ENCODE measurements at places on chromosomes 7 and 10.

- no peak for DNase-seq
These were observed 97.9 kb downstream of the PTEN start for GRCh38 chr10:87961314-87961713.

- peak; percentile 41 for DNase-seq
These were observed 299.4 kb downstream of the PTEN start for GRCh38 chr10:88162852-88163251.

GRCh38 chr10:3548076-3548475 is 236.9 kb downstream of the KLF6 start:
- DNase-seq = no peak

- no peak for DNase-seq
These were observed 152.5 kb downstream of the PPP1R9A start for GRCh38 chr7:95059842-95060313.

GRCh38 chr7:99325592-99326407 is at the start of gene ARPC1A:
Gene ARPC1A, plus strand, starts transcription at chr7:99325898. Its CDS starts 7,456 bp downstream, at chr7:99333354.
- DNase-seq = peak; percentile 99

DNA sequence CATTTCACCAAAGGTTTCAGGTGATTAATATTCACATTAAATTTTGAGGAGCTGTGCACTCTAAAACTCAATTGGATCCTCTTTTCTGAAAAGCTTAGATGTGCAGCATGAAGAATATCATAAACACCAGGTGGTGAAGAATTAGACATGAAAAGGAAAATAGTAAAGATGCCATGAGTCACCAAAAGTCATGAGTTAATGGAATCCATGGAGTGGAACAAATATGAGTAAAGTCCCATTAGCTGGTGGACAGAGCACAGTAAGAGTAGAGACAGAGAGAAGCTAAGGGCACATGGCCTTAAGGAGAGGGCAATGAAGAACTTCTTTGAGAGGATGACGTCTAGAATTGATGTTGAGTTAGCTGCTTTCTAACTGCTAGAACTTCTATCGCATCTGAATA is 271.6 kb downstream of the CSTF2T start:
- DNase-seq = no peak

DNA sequence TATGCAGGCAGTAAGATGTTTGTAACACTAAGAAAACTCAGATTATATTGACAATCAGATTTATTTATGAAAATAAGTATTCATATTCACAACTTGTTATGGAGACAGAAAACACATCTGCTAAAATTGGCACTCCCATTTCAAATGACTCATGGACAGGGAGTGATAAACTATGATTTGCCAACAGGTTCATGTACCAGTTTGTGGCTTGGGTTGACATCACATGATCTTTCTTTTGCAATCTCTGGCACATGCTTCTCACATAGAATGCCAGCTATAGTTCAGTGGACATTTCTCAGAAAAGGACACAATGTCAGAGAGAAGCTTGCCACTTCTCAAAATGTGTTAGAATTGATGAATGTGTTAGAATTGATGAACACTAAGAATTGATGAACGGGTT is 663.2 kb upstream of the ANKRD30A start:
- no peak for DNase-seq

GRCh38 chr10:60426425-60426824 is 36.8 kb upstream of the ANK3 start:
- DNase-seq = no peak

DNA sequence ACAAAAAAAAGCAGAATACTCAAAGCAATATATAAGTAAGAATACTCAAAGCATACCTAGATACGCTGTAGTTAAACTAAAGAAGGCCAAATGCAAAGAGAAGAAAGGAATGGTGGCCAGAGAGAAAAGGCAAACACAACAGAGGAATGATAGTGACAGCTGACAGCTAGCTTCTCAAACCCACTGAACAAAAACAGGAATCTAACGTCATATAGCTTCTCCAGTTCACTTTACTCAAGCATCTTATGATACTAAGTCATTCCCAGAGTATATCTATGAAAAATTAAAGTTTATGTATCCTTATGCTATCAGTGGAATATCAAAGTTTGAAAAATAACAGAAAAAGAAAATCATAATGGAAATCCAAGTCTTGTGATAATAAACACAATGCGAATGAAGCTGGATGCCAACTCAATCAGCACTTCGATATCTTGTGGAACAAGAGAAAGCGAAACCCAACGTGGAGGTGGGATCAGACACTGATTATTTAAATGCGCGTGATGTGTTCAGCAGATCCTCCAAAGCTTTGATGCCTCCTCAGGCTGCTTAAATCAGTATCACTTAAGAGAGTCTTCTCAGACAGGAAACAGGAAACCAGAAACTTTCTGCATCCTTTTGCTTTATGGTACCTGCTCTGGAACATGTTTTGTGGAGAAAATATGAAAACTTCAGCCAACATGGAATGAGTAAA is 102.8 kb downstream of the PIP4K2A start:
- peak; percentile 40 for DNase-seq

GRCh38 chr7:24898691-24899090 is 81.3 kb downstream of the OSBPL3 start:
- peak; percentile 63 for DNase-seq

- no peak for DNase-seq
These were observed 135.9 kb upstream of the ASAH2 start for GRCh38 chr10:50387007-50387731.

- no peak for DNase-seq
These were observed 259.7 kb downstream of the CALN1 start for GRCh38 chr7:72152161-72153131.

DNA sequence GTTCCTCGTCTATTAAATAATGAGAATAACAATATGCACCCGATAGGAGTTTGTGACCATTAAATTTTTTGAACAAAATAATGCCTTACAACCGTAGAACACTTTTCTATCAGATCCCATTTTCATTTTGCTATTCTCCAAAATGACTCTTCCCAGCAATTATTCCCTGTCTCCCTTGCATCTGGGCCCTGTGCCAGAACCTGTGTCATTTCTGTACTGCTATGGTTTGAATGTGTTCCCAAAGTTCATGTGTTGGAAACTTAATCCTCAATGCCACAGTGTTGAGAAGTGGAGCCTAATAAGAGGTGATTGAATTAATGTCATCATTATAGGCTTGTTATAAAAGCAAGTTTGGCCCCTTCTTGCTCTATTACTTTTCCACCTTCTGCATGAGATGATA is 33.2 kb upstream of the SMNDC1 start:
- no peak for DNase-seq

GRCh38 chr10:14751014-14751896 is 23.4 kb downstream of the FAM107B start:
- DNase-seq = no peak

GRCh38 chr10:4022473-4022872 is 237.5 kb upstream of the KLF6 start:
- DNase-seq = no peak

DNA sequence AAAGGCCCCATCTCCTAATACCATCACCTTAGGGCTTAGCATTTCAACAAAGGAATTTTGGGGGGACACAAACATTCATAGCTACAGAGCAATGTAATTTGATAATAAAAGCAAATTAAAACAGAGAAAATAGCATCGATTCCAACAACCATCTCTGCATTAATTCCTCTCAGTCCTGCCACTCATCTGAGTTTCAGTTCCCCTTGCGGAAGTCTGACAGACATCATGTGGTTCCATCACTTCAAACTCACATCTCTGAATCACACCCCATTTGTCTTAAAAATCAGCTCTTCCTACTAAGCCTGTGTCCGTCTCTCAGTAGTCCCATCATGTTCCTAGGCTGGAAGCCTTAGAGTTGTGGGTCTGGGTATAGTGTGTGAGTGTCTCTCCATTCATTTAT is 3.6 kb downstream of the ADCK2 start:
- peak; percentile 76 for DNase-seq

- no peak for DNase-seq
These were observed 246.1 kb upstream of the PLXDC2 start for GRCh38 chr10:19570120-19570519.

DNA sequence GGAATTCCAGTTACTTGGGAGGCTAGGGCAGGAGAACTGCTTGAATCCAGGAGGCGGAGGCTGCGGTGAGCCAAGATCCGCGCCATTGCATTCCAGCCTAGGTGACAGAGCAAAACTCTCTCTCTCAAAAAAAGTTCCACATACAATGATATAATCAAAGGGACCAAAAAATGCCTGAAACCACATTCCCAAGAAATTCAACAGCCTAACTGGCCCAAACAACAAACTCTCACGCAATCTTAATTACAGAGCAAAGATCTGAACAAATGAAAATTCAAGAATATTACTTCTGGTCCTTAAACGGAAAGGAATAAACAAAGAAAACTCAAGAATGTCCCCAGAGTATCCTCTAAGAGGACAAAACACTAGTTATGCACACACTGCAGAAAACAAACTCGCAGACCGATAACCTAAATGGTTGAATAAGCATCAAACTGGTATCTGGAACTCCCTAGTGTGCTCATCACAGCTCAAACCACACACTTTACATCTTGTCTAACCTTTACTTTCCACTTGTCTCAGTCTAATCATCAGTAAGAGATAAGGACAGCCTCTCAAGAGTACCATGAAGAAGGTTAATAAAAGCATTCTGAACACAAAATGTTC is 3.7 kb downstream of the OGA start:
- DNase-seq = peak; percentile 68

DNA sequence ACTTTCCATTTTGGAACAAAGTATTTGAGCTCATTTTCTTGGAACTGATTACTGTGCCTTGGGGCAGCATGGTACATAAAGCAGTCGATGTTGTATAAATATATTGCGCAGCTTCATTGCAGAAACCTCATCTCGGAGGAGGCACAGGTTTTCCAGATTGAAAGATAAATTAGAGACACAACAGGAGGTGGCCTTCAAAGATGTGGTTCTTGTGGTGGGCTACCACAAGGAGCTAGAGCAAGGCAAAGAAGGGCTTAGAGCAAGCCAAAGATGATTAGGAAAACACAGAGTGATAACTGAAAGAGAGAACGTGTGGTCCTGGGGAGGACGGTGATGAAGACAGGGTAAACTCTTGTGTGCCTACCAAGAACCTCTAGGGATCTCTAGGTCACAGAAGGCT is 169.1 kb upstream of the TNS3 start:
- DNase-seq = no peak

DNA sequence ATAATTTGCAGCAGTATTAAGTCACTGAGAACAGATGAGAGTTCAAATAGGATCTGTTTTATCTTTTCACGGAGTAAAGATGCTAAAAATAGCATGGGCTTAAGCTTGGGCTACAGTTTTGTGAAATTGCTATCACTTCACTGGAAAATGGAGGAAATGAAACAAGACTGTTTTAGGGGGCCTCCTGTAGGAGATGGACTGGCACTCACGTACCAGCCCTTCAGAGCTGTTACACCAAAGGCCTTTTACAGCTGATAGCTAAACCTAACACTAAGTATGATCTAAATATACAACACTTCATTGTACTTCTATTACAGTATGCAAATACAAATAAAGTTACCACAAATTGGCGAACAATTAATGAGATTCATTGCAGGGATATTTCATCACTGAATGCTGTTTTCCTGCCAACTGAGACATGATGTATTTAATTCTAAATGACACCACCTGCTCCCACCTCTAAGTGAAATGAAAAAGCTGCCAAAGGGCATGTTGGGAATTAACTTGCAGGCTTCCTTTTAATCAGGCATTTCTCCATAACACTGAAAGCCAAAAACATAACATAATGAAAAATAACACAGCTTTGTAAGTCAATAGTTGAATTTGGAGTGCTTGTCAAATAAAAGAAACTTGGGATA is 304.5 kb upstream of the LRRN3 start:
- no peak for DNase-seq

DNA sequence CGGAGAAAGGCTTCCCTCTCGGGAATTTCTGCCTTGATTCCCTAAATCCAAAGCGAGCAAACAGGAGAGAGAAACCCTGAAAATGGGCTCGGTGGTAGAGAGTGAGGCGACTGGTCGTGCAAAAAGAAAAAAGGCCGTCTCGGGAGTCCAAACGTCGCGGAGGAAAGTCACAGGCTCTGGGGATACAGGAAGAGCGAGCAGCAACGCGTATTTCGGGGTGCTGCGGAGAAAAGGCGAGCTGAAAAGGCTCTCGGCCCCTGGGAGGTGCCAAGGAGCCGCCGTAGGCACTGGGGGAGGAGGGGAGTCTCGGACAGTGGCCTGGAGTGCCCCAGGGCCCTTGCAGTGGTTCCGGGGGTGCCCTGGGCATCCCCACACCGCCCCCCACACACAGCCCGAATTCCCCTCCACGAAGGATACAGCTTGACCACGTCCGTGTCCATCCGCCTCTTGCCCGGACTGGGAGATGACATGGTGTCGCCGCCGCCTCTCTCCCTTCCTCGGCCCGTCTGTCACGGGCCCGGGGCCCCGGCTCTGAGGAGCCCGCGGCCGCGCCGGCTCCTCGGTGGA is 591 bp downstream of the UBE2H start:
- no peak for DNase-seq

DNA sequence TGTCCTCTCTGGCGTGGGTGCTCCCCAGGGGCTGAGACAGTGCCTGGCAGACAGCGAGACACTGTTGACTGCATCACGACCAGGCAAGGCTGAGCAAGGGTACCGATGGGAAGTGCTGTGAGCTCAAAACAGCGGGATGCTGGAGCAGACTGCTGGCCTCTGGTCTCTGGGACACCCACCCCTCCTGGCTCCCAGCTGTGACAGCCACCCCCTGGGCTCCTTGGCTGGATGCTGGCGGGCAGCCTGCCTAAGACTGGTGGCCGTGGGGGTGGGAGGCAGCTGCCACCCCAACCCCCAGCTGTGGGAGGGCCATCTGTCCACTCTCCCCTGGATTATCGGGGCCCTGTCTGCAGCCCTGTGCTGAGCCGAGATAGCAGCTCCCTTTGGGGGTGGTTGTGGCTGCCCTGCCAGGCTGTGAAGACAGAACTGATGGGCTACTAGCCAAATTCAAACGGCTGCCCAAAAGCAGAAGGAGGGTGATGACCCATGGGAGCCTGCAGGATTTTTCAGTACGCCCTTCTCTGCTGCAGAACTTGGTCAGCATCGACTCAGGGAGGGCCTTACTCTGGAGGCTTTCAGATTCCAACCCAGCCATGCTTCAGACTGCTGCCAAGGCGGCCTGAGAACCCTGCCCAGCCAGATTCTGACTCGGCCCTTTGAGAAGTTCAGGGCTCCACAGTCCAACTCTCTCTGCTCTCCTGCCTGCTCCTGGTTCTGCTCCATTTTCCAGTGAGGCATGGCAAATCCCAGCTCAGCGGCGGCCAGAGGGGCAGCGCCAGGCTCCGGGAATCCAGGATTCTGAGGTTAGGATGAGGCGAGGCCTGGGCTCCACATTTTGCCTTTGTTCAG is 125.3 kb downstream of the NEURL1 start:
- DNase-seq = no peak

DNA sequence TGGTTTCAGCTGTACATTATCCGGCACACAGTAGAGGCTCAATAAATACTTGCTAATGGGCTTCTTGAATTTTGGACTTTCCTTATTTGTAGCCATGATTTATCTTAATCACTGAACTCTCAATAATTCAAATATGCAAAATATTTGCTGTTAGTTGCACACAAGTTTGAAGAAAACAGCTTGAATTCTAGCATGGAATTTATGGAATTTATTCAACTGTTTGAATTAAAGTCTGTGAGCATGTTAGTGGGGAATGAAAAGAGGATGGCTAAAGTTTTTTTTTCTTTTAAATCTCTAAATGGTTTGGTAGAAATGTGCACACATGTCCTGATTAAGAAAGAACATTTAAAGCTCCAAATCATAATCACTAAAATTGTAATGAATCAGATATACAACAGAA is 42.5 kb downstream of the SIRT1 start:
- no peak for DNase-seq
